ENCODE measurements at places on chromosomes 2 and 18.

DNA sequence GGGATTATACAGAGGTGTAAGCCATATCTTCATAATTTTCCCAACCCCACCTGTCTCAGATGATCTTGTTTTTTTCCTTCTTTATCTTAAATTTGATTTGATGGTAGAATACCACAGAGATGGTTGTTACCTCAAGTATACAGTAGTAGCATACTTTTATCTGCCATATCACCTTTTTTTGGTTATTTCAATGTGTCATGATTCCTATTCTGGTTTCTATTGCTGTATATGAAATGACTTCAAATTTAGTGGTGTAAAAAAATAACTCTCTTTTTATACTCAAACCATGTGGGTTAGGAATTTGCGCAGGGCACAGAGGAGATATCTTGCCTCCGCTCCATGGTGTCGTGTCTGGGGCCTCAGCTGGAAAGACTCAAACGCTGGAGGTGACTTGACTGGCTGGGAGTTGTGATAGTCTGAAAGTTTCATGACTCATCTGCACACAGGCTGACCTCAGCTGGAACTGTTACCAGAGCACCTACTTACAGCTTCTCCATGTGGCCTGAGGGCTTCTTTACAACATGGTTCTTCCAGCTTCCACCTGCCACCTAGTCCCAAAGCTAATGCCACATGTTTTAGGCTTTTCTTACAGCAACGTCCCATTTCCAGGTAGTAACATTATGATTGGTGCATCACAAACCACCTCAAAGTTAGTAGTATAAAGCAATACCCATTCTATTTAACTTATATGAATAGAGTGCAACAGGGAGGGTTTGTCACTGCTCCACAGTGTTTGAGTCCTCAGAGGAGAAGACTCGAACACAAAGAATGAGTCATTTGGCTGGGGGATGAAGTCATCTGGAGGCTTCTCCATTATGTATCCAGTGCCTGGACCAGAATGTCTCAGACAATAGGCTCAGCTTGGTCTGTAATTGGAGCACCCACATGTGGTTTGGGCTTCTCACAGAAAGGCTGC, 82.3 kb upstream of the XPO1 start:
- no peak for DNase-seq

DNA sequence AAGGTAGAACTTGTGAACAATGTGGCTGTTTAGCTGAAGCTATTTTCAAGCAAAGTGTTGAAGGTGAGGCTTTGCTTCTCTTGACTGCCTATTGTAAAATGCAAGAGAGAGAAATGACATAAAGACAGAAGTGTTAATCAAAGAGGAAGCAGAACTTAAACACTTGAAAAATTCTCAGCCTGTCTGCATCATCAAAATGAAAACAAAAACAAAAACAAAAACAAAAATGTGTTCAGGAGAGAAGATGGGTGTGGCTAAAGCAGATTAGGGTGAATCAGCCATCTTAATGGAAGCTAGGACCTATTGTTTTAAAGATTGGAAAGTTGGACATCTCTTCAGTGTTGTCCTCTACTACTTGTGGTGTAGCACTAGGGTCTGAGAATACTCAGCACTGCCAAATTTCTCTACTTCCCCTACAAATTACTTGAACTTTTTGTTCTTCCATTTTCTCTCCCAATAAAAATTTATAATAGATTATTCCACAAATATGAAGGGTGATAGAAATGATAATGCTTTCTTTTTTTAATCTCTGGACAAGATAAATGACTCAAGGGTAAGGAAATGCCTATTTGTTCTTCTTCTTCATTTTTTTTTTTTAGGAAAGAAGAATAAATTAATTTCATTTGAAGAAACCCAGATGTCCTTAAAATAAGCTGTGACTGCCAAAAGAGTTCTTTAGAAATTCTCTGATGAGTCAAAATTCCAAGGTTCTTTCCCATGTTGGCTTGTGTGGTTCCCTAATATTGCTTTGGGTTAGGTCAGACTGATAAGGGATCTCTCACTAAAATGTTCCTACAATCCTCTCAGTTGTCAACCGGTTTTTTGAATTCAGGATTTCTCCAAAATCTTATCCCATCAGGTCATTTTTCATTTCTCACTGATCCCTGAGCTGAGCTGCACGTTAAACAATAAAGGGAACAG, 571.2 kb upstream of the ZEB2 start:
- DNase-seq, result no peak

- DNase-seq, result no peak
These were observed 383.7 kb downstream of the CDH2 start for GRCh38 chr18:27793013-27793785.

GRCh38 chr2:239528883-239529282, 128.1 kb upstream of the HDAC4 start:
- no peak for DNase-seq

- no peak for DNase-seq
These were observed 436.2 kb downstream of the SUCLG1 start for GRCh38 chr2:84022810-84023431.

DNA sequence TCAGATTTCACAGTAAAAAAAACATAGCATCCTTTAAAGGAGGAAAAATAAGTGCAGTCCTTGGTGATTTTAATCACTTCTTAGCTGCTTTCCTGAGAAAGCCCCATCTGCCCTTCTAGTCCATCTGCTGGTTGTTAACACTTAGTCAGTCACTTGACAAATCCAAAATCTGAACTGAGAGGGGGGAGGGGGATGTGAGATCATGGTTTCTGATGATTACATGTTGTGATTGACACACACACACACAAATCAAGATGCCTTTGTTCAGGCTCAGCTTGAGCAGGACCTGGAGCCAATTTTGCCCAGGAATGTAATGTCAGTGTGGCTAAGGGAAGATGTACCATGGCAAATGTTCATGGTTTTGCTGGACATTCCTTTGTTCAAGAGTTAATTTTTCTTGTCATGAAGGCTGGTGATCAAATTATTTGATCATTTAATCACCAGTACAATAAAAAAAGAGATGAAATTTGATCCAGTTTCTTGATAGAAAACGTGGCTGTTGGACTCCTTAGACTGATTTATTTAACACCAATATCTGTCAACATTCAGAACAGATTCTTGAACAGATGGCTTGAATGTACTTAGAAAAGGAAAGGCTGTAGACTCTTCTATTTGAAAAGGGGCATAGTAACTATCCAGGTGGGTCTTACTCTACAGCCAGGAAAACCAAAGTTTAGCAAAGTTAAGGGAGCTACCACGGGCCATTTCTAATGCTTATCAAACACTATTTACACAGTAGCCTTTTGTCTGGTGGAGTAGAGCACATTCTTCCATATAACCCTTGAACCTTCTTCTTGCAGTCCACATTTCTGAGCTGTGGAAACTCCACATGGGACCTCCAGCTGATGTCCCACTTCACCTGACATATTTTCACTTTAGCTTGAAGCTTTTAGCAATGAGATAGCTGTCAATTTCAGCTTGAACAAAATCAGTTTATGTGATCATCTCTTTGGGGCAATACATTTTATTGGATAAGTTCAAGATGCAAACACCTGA, 408.7 kb downstream of the PIK3C3 start:
- DNase-seq, result no peak

DNA sequence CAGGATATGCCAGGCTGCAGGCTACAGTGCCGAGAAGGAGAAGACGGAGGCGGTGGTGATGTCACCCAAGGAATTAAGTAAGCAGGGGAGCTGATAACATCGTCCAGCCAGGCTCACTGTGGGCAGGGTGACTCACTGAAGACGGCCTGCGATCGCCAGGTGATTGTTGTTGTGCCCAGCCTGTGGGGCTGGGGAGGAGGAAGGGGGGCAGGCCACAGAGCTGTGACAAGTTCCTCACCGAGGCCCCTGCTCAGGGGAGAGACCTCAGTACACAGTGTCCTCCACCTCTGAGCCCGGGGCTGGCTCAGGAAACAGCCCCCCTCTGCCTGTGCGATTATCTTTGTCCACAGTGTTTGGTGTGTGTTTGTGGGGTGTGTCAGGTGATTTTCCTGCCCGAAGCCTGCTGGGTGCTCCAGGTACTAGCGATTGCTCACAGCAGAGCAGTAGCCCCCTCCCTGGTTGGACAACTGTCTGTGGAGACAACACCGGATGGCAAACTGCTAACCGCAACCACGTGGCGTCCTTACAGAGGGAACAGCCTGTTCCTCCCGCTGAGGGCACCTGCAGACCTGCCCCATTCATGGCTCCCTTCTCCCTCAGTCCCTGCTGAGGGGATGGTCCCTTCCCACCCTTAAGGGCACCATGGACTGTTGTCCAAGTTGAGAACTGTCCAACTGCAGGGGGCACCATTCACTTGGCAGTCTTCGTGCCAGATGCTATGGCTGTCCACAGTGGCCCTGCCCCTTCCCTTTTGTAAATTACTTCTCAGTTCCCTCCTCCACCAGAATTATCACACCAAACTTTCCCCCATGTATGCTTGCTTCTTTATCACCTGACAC, 95.1 kb downstream of the ZFP36L2 start:
- DNase-seq, result no peak

DNA sequence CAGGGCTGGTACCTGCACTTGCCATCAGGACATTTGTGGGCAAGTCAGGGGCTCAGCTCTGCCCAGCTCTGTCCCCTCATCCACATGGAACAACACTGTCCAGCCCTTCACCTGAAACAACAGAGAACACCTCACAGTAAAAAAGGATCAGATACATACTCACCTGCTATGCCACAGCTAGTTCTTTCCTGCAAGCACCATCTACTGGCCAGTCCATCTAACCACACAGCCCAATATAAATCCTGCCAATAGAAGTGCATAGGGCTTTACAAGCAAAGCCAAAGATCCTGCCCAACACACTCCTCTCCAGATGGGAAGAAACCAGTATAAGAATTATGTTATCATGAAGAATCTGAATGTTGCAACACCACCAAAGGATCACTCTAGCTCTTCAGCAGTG, 52.2 kb upstream of the GALNT13 start:
- DNase-seq, result no peak

DNA sequence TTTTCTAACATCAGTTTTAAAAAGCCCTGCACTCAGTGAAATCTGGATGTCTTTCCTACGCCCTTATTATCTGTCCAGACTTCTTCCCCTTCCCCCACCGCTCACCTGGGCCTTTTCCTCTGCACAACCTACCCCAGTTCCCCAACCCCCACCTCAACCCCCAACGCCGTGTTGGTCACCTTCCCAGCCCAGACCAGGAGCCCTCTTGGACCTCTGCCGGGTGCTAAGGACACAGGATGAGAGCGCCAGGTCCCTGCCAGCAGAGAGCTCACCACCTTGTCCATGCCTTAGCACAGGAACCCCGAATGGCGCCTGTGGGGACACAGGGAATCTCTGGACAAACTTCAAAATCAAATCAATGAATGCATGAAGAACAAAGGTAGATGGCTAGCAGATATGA, 966 bp upstream of the RBM43 start:
- DNase-seq, result no peak

GRCh38 chr2:185676316-185676715, 62.3 kb upstream of the FSIP2 start:
- DNase-seq, result no peak

DNA sequence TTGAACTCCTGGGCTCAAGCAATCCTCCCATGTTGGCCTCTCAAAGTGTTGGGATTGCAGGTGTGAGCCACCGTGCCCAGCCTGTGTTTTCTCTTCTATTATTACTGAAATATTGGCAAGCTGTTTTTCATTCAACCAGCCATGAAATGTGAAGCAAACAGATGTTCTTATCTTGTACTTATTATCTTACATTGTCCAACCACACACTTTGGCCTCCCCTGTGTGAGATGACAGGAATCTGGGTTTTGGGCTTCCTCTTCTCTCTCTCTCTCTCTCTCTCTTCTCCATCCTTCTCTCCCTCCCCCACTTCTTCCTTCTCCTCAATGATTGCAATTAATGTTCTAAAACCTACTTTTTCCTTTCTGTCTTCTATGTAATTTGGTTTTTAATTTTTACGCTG, 33.1 kb downstream of the RAMP1 start:
- DNase-seq, result no peak

DNA sequence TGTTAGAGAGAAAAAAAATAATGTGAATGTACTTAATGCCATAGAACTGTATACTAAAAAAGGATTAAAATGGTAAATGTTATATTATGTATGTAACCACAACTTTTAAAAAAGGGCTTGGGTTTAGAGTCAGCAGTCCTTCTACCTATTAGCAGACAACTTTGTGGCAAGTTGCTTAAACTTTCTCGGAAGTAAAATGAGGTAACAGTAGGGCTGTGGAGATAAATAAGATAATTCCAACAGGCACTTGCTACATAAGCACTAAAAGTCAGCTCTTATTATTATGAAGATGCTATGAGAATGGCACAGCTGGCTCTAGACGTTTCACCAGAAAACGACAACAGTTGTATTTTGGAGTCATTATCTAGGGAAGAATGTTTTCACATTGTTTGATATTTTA, 31.3 kb downstream of the AAK1 start:
- no peak for DNase-seq

Measured in cortex of kidney (tissue), 1 donor.